ENCODE measurements at places on chromosomes 2 and 18. TPM values are rescaled to one million over a fixed set of nuclear protein-coding genes. Genes with fewer than 3 reads are reported as not detected.

DNA sequence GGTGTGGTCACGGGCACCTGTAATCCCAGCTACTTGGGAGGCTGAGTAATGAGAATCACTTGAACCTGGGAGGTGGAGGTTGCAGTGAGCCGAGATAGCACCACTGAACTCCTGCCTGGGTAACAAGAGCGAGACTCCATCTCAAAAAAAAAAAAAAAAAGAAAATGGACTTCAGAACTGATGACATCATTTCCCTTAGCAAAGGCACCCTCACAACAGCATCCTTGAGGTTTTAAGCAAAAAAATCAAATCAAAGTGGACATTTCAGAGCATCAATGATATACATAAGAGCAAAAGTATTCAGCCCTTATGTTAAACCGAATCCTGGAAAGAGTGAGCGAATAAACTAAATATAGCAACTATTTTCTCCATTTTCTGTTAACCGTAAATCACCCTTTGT lies 45.3 kb downstream of the EPB41L3 start:
- no peak for DNase-seq

- no peak for DNase-seq
Observed at GRCh38 chr2:112023707-112024106, 31.4 kb upstream of the TMEM87B start.

ST8SIA5 gene
- not detected for total RNA-seq

GRCh38 chr2:13005761-13006335 lies 289.1 kb downstream of the TRIB2 start:
- DNase-seq: no peak

Measured in G401 (cell line).